HuH-7.5 (cell line): ENCODE measurements at places on chromosomes 16 and 17.

GRCh38 chr17:44137891-44138709 lies 3.6 kb upstream of the HROB start:
- peak; percentile 77 for DNase-seq

GRCh38 chr17:12040478-12040877 lies 19.8 kb downstream of the MAP2K4 start:
- DNase-seq, result no peak

DNA sequence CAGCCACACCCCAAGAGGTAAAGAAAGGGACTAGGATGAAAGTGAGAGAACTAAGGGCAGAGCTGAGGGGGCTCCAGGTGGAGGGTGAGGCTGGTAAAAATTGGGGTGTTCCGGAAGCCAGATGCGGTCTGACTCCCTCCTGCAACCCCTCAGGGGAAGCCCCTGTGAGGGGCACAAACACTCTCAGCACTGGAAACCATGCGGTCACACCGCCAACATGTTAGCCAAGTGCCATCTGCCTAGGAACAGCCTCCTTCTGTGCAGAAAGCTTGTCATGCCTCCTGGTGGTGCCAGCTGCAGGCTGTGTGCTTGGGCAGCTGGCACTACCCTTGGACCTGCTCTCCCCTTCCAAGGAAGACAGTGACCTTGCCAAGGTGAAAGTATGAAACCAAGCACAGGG lies 83.5 kb upstream of the RPL38 start:
- no peak for DNase-seq

GRCh38 chr17:75475144-75475835 lies 18.9 kb downstream of the TMEM94 start:
- no peak for DNase-seq

GRCh38 chr17:56596691-56597494 lies 3.4 kb downstream of the NOG start:
- DNase-seq, result no peak

- DNase-seq, result no peak
Observed at GRCh38 chr17:60916043-60916442, 238.4 kb downstream of the BCAS3 start.

DNA sequence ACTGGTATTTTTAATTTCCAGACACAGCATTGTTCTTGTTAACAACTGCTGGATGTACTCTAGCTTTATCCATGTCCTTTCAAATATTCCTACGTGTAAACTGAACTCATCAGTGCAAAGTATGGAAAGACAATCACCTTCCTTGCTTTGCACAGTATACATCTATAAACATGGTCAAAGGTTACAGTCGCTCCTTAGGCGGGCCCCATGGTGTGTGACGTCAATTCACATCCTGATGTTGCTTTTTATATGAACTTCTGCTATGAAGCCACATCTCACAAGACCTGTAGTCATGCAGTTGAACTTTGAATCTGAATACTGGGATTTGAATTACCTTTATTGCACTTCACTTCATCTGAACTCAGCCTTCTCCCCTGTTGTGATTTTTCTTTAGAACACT lies 447.6 kb upstream of the PSMD7 start:
- DNase-seq, result no peak

DNA sequence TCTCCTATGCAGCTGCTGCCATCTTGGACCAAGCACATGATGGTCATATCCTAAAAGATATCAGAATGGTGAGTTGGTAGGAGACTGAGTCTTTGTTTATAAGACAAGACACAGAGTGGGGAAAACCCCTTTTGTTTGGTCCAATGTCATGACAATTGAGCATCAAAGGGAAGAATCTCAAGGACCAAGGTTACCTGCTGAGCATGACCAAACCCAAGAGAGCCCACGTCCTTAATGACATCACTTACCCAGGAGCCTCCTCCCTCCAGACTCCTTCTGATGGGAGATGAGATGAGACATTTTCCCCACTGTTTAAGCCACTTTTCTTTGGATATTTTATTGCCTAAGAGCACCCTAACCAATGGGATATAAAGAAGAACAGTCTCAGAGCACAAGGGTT lies 478.1 kb downstream of the NPIPA7 start:
- DNase-seq, result no peak

DNA sequence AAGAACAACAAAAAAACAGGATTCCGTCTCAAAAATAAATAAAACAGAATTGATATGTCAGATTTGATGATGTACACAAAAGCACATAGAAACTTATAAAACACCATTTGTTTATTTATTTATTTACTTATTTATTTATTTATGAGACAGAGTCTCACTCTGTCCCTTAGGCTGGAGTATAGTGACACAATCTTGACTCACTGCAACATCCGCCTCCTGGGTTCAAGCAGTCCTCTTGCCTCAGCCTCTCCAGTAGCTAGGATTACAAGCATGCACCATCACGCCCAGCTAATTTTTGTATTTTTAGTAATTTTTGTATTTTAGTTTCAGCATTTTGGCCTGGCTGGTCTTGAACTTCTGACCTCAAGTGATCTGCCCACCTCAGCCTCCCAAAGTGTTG lies 21.4 kb downstream of the BCAS3 start:
- DNase-seq, result no peak

DNA sequence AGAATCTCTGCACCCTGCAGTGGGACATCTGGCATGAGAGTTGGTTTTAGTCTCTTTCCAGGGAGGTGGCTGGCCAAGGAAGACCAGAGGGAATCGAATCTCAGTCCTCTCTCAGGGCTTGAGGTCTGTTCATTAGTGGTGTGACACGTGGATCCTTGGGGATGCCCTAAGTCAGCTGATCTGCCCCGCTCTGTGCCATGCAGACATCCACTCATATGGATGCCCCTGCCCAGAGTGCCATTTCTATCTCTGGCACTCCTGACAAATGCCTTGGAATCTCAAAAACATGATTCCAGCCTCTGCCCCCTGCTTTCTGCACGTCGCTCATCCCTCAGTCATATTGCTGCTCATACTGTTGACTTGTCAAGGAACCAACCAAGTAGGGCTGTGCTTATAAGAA lies 38.8 kb downstream of the WSCD1 start:
- no peak for DNase-seq

- DNase-seq, result no peak
Observed at GRCh38 chr17:75693500-75694481, 26.7 kb downstream of the SAP30BP start.

DNA sequence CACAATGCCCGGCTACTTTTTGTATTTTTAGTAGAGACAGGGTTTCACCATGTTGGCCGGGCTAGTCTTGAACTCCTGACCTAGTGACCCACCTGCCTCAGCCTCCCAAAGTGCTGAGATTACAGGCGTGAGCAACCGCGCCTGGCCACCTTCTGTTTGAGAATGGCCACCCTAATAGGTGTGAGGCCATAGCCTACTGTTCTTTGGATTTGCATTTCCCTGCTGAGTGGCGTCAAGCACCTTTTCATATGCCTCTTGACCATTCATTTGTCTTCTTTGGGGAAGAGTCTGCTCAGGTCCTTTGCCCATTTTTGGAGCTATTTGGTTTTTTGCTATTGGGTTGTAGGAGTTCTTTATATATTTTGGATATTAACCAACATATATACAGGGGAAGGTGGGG lies 276.7 kb downstream of the PARN start:
- DNase-seq, result no peak

DNA sequence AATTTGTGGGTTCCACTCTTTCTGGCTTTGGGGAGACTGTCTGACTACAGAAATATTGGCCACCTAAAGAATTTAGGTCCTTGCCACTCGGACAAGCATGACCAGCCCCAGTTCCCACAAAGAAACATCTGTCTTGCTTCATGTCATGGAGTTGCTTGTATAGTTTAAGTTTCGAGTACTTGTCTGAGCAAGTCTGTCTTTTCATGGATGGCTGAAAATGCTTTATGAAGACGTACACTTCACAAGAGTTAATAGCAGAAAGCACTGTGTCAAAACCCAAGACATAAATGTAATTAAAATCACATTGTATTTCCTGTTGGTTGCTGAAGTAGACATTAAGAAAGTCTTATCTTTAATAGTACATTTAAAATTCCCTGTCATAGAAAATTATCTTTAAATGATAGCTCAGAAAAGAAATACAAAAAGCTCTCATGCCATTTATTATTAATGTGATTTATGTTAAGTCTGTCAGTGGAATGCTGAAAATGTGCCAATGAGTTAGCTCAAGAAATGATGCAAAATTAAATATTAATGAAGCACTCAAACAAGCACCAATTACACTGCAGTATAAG lies 29.8 kb upstream of the XYLT2 start:
- DNase-seq, result no peak

GRCh38 chr17:75814900-75815373 lies 29.3 kb downstream of the UNC13D start:
- DNase-seq, result no peak

DNA sequence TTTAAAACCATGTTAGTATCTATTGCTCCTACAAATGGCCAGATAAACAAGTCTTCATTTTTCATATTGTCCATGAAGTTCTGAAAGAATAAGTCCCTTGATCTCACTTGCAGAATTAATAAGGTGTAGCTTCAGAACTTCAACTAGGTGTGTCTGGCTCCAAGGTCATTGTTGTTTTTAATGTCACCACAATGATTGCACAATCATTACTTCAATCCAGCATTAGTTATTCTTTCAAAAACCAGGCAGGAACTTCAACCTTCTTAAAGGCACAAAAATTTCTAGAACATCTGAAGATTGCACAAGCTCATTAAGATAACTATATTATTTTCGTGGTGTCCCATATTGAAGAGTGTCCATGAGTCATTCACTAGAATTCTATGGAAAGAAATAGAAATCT lies 1386.4 kb downstream of the CDH11 start:
- DNase-seq, result no peak

DNA sequence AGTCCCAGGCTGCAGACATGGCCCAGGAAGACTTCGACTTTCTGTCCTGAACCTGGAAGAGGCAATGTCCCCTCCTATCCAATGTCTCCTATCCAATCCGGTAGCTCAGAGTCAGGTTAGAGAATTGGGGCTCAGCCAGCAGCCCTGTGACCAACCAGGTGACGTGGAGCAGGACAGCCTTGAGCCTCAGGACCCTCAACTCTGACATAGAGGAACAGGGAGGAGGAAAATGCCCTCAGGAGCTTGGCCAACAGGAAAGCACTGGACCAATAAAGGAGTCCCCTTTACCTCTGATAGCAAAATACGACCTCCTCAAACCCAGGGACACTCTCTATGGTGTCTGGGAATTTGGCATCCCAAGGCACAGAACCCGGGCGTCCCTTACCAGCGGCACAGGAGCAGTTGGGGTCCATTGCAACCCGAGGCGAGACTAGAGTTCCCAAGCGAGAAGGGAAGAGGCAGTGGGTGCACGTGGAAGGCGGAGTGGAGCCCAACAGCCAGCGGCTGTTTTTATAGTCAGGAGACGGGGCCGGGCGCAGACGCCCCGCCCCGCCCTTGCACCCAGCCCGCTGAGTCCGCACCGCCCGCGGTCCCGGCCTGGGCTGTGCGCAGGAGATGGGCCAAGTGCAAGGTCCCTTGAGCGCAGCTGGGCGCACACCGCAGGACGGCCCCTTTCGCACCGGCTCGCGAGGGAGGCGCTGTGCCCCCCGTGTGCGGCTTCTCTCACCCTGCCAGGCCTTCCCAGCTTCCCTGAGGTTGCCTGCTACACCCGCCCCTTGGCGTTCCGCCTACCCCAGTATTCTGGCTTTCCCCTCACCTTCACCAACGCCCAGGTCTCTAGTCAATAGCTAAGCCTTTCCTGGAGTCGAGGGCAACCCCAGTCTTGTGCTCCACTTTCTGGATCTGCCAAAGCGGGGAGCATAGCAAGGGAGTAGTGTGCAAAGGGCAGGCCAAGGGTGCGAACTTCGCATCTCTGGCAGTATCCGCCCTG lies at the start of gene MT1G:
Gene MT1G (minus strand): TSS at position 485 of the 991 bp plus-strand sequence. CDS start 72 bp downstream, at position 413.
- no peak for DNase-seq

DNA sequence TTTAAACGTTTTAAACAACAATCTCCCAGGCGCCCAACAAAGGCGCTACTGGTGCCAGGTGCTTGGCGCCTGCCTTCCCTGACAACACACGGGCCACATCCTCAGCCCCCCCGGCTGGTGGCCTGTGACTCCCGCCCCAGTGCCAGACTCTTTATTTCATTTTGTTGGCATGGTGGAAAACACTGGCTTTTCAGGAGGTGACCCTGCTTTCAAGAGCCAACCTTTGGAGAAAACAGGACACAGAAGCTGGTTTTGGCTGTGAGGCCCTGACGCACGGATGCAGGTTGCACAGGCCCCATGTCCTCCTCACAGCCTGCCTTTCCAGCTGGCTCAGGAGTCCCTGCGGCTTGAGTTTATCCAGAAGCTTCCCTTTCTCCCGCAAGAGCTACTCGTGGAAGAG lies 100.0 kb downstream of the METRNL start:
- no peak for DNase-seq

DNA sequence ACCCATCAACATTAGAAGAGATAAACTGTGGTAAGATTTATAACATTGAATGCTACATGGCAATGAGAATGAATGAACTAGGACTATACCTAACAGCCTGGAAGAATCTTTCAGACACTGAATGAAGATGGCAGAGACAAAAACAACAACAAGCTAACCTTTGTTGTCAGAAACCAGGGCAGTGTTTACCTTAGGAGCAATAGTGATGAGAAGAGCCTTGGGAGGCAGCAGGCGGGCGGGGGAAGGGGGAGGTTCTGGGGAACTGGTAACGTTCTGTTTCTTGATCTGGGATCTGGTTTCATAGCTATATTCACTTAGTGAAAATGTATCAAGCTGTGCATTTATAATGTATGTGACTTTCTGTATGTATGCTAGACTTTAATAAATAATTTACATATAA lies 139.0 kb upstream of the TNRC6C start:
- no peak for DNase-seq

DNA sequence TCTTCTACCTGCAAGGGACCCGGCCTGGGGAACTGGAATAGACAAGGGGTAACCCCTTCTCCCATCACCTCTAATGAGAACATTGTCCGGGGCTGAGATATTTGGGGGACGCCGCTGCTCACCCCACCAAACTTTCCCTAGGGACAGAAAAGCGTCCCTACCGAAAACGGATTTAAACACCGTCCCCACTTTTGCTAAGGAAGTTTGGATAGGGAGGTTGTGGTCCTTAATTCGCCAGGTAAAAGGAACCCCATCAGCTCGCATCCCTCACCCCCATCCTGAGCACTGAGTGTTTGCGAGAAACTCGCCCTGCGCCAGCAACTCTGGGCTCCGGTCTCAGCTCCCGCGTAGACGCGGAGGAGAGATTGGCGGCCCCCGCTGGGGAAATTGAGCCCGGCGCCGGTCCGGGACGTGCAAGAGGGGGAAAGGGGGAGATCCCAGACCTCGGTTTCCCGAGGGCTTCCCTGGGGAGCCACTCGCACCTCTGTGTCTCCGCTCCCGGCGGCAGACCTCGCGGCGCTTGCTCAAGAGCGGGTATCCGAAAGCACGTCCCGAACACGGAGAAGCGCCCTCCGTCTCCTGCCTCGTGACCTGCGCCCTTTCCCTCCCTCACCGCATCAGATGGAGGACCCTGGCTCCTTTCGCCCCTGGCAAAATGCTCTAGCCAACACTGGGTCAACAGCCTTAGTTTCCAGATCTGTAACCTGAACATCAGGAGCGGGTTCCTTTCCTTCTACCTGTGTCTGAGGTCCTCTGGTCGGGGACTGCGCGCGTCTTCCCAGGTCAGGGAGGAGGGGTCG lies 3.1 kb upstream of the SOX9 start:
- no peak for DNase-seq

GRCh38 chr16:50172195-50172922 lies 19.3 kb downstream of the TENT4B start:
- DNase-seq, result no peak

GRCh38 chr16:4309833-4310266 lies 6.0 kb upstream of the GLIS2 start:
- no peak for DNase-seq
